ENCODE measurements at places on chromosomes 7 and 10.

DNA sequence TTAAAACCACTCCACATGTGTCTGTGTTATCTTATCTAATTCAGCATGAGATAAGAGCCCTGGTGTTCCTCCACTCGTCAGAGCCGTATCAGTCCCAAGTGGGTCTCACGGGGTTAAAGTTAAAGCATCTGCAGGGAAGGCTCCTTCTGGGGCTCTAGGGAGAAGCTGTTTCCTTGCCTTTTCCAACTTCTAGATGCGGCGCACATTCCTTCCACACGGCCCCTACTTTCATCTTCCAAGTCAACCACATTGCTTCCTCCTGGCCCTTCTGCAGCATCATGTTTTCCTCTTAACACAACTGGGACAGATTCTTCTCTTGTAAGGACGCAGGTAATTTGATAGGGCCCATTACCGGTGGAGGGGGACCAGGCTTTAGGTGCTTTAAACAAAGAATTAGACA lies 620.1 kb upstream of the DPP6 start:
- no peak for DNase-seq

DNA sequence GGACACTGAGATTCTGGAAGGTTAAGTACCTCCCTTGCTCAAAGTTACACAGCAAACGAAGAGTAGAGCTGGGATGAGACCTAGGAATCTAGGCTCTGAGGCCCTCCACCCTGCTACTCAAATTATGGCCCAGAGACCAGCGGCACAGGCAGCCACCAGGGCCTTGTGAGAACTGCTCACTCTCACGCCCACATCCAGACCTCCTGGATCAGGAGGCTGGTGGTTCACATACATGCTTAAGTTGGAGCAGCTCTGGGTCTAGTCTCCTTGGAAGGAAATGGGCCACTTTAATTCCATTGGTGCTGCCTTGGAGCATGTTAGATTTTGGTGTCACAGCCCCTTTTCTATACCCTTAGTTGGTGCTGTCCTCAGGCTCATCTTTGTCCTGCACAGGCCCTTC lies 41.9 kb downstream of the ADRA2A start:
- no peak for DNase-seq

- DNase-seq, result no peak
Measured at GRCh38 chr7:18276380-18276779, 219.2 kb upstream of the HDAC9 start.

- no peak for DNase-seq
Measured at GRCh38 chr7:30634193-30634626, 39.5 kb downstream of the GARS1 start.

DNA sequence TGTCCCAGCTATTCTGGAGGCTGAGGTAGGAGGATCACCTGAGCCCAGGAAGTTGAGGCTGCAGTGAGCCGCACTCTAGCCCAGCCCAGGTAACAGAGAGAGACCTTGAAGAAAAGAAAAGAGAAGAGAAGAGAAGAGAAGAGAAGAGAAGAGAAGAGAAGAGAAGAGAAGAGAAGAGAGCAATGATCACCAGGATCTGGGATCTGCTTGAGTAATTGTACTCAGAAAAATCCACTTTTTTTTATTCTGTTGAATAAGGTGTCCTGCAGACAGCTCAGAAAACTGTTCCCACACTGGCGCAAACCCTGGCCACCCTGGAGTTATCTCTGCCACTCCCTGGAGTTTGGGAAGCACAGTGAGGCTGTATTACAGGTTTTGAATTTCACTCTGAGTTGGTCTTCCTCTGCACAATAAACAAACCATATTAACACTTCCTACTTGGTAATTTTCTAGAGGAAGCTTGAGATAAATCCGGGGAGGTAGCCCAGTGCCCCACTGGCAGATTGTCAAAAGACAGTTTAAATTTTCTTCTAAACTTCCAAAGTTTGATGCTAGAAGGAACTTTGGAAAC lies 9.6 kb upstream of the OAT start:
- DNase-seq, result no peak

GRCh38 chr7:14850039-14850438 lies 52.5 kb downstream of the DGKB start:
- no peak for DNase-seq

DNA sequence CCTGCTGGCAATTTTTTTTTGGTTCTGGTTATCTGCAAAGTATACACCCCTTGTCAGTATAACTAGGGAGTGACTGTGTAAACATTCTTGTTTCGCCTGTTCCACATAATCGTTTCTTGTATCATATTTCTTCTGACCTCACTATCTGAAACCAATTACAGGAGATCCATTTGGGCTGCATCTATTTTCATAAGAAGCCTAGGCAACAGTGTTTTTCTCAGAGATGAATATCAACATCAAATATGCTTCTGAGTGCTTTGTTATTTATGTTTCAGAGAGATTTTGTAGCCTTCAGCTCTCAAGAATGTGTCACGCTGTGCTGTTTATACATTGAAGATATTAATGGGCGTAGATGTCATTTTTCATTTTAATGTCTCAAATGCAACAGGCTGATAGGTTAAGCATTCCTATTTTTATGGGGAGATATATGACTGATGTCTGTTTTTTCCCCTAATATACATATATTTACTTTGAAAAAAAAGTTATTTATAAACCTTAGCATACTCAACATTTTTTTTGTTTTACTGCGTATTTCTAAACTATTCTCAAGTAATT lies 115.5 kb downstream of the FOXP2 start:
- no peak for DNase-seq

All from CD4-positive, alpha-beta T cell treated with Interleukin-15 for 4 hours (primary cell).